ENCODE measurements at places on chromosomes 11 and 22. TPM values are rescaled to one million over a fixed set of nuclear protein-coding genes. Genes with fewer than 3 reads are reported as not detected.

DNA sequence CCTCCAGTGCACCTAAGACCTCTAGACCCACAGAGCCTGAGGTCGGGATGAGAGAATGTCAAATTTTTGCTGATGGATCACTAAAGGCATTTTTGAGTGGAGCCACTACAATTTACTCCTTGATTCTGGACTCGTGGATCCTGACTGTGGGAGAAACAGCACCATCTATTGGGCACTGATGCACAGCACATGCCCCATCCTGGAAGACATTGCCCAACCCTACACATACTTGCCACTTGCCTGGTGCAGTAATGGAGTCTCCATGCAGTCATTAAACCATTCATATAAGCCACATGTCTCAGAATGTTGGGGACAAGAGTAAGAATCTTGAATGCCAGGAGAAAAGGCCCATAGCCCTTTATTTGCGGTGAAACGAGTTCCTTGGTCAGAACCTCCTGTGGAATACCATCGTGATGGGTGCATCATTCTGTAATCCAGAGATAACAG lies 103.9 kb downstream of the GGTLC2 start:
- no peak for DNase-seq
- peaks cover 37% of the 10 kb centered on the region for H3K4me1 ChIP-seq
- H3K27me3 ChIP-seq, result no peaks in the 10 kb centered on the region
- no peaks in the 10 kb centered on the region for H3K36me3 ChIP-seq

The PRRG4 gene
- 4.9 TPM for total RNA-seq

The TMEM121B gene
- total RNA-seq, result 0.72 TPM

- H3K4me3 ChIP-seq, result no peak overlapping the region
- no peaks in the 10 kb centered on the region for H3K36me3 ChIP-seq
- DNase-seq, result no peak
- H3K4me1 ChIP-seq, result no peaks in the 10 kb centered on the region
These were observed 10.5 kb downstream of the SLC16A8 start for GRCh38 chr22:38073150-38074130.

DNA sequence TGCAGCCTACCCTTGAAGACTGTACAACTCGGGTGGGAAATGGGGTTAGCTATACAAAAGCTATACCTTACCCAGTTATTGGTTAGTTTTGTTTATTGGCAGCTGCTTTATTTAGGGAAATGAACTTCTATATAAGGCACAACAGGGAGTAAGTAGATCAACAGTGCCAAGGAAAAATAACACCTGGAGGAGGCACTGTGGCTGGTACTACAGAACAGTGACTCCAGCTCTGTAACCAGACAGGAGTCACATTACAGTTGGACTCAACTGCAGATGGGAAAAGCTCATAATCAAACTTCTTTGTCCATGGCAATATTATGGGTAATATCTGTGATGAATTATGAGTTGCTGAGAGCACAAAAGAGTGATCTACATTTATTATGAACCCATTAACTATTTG lies 14.0 kb downstream of the P4HA3 start:
- DNase-seq, result no peak
- no peak overlapping the region for H3K4me3 ChIP-seq
- H3K4me1 ChIP-seq, result no peaks in the 10 kb centered on the region
- no peaks in the 10 kb centered on the region for H3K27me3 ChIP-seq

DNA sequence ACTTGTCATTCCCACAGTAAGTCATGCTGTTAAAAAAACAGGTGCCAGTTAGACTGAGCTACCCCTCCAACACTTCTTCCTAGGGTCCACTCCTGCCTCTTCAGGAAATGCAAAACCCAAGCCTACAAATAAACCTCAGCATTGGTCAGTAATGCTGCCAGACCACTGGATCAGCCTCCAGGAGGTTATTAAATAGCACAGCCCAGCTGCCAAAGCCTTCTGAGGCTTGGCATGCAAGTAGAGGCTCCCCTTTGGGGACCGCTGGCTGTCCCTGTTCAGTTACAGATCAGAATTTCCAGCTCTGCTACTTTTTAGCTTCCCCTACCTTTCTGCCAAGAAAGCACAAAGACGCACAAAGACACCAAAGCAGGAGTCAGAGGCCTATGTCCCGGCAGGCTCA lies 33.3 kb downstream of the ABTB2 start:
- H3K4me3 ChIP-seq, result no peak overlapping the region
- H3K27ac ChIP-seq, result no peak overlapping the region
- H3K27me3 ChIP-seq, result no peaks in the 10 kb centered on the region
- H3K36me3 ChIP-seq, result no peaks in the 10 kb centered on the region
- H3K4me1 ChIP-seq, result no peaks in the 10 kb centered on the region

GRCh38 chr22:42892156-42892555 lies 35.1 kb upstream of the ARFGAP3 start:
- no peaks in the 10 kb centered on the region for H3K27me3 ChIP-seq
- H3K4me1 ChIP-seq, result peaks cover 97% of the 10 kb centered on the region
- DNase-seq, result no peak
- peaks cover 4% of the 10 kb centered on the region for H3K36me3 ChIP-seq
- no peak overlapping the region for H3K4me3 ChIP-seq
- peak overlapping the region; percentile 93 for H3K27ac ChIP-seq

DNA sequence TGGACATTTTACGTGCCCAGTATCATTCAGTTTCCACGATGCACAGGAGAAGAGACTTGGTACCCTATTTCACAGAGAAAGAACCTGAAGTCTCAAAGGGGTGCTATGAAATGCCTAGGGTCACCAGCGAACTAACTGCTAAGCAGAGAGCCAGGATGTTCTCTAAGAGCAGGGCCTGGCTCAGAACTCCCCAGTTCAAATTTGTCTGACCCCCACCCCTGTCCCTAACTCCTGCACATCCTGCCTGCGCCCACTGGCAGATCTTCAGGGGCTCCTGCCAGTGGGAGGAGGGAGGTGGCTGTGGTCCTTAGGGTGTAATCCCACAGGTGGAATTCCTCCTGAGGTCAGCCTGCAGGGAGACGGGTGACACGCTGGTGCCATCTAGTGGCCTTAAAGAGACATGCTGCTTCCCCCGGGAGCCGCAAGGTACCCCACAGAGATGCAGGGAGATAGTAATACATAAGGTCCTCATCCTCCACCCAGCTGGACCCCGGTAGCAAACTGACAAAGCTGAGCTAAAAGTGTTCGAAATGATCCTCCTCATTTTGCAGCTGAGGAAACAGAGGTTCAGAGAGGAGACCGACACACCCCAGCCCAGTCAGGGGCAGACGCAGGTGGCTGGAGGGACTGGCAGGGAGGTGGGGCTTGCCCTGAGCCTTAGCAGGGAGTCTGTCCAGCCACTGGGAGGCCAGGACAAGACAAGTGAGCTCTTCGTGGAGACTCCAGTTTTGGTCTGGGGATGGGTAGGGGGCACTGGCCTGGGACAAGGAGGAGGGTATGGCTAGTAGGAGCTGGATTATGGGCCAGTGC lies 34.1 kb downstream of the MB start:
- no peaks in the 10 kb centered on the region for H3K36me3 ChIP-seq
- H3K27me3 ChIP-seq, result no peaks in the 10 kb centered on the region
- H3K4me1 ChIP-seq, result peaks cover 5% of the 10 kb centered on the region
- no peak overlapping the region for H3K27ac ChIP-seq

- H3K4me1 ChIP-seq, result peaks cover 27% of the 10 kb centered on the region
- DNase-seq, result no peak
- peaks cover 99% of the 10 kb centered on the region for H3K27me3 ChIP-seq
- no peaks in the 10 kb centered on the region for H3K36me3 ChIP-seq
- H3K27ac ChIP-seq, result no peak within 1 kb of the TSS
These were observed at the start of gene SLC1A2 for GRCh38 chr11:35419184-35419829. SLC1A2 (minus strand) TSS chr11:35419558; CDS start chr11:35418966, 592 bp downstream.

GRCh38 chr11:10657308-10658271 lies 36.0 kb downstream of the IRAG1 start:
- peak overlapping the region; percentile 56 for H3K27ac ChIP-seq
- H3K4me3 ChIP-seq, result no peak overlapping the region
- H3K36me3 ChIP-seq, result no peaks in the 10 kb centered on the region
- H3K4me1 ChIP-seq, result peaks cover 42% of the 10 kb centered on the region
- H3K27me3 ChIP-seq, result no peaks in the 10 kb centered on the region
- no peak for DNase-seq

GRCh38 chr11:68749229-68750123 lies 1.8 kb downstream of the TESMIN start:
- no peak for DNase-seq
- no peaks in the 10 kb centered on the region for H3K27me3 ChIP-seq
- peaks cover 35% of the 10 kb centered on the region for H3K4me1 ChIP-seq
- H3K4me3 ChIP-seq, result no peak overlapping the region
- peak overlapping the region; percentile 82 for H3K27ac ChIP-seq

The OR6A2 gene
- total RNA-seq, result 0.85 TPM

DNA sequence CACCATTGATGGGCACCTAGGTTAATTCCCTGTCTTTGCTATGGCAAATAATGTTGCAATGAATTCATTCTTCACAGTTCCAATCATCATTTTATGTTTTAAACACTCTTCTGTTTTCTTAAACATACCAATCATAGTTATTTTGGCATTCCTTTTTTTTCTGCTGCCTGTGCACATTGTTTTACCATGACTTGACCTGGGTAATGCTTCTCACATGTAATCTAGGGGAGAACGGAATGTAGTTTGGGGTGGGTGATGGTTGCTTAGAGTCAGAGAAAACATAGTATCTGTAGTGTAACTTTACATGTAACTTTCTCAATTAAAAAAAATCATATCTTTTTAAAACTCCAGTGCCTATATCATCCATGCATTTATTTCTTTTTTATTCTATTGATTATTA lies 1945.3 kb upstream of the RAG2 start:
- DNase-seq, result no peak
- H3K36me3 ChIP-seq, result no peaks in the 10 kb centered on the region
- H3K4me1 ChIP-seq, result no peaks in the 10 kb centered on the region
- H3K4me3 ChIP-seq, result no peak overlapping the region
- no peak overlapping the region for H3K27ac ChIP-seq

The SLC35C1 gene
- total RNA-seq, result 9.6 TPM

- no peak overlapping the region for H3K4me3 ChIP-seq
- peaks cover 16% of the 10 kb centered on the region for H3K4me1 ChIP-seq
- peak overlapping the region; percentile 87 for H3K27ac ChIP-seq
- H3K27me3 ChIP-seq, result no peaks in the 10 kb centered on the region
These were observed 30.2 kb downstream of the C22orf31 start for GRCh38 chr22:29031227-29032011.

The CNTF gene
- total RNA-seq, result 2.0 TPM

The DCHS1 gene
- 39.9 TPM for total RNA-seq

DNA sequence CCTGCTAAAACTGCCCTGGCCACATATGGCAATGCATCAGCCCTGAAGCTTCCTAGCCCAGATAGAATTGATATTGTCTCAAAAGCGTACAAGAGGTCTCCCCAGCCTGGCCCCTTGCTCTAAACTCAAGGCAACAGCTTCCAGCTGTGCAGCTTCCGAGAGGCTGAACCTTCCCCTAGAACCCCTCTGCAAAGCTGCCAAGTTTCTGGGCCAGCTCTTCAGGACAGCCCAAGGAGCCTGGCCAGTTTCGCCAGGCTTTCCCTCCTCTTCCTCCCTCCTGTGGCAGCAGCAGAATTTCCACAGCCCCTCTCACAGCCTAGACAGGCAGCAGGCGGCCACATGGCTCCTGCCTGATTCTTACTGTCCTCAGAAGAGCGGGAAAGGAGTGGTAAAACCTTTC lies 34.5 kb downstream of the NUMA1 start:
- peaks cover 24% of the 10 kb centered on the region for H3K4me1 ChIP-seq
- no peak for DNase-seq
- no peaks in the 10 kb centered on the region for H3K36me3 ChIP-seq
- no peak overlapping the region for H3K4me3 ChIP-seq

- no peaks in the 10 kb centered on the region for H3K4me1 ChIP-seq
- H3K4me3 ChIP-seq, result no peak overlapping the region
- H3K27me3 ChIP-seq, result no peaks in the 10 kb centered on the region
These were observed 13.5 kb downstream of the KCNC1 start for GRCh38 chr11:17748044-17748443.

DNA sequence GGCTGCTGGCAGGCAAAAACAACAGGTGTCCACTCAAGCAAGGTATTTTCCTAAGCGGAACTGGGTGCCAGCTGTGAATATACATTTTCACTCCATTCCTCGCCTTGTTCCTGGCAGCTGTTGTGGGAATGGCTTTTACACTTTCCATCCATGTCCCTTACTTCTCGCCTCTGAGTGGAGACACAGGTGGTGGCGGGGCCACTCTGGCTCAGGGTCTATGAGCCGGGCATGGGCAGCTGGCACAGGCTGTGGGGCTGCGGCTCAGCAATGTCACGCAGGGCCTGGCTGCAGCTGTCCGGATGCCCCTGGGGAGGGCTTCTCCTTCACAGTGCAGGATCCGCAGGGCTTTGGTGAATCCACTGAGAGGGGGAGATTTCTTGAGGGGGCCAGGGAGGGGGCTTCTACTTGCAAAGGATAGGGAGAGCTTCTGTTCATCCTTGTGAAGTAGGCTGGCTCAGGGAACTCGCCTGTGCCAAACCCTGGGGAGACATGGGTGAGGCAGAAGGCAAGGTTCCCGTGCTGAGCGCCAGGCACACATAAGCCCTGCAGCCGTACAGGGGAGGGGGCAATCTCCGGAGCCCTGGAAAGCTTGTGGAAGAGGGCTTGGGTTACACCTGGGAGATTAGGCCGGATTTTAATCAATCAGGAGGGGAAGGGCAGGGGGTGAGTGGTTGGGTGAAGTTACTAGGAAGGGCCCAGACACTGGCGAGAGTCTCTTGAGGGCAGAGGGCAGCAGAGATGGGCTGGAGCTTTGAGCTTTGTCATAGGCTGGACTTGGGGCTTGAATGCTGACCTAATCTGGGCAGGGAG lies 45.7 kb downstream of the KCNQ1OT1 start:
- no peak overlapping the region for H3K27ac ChIP-seq
- DNase-seq, result peak; percentile 47
- no peak overlapping the region for H3K4me3 ChIP-seq
- H3K4me1 ChIP-seq, result no peaks in the 10 kb centered on the region

DNA sequence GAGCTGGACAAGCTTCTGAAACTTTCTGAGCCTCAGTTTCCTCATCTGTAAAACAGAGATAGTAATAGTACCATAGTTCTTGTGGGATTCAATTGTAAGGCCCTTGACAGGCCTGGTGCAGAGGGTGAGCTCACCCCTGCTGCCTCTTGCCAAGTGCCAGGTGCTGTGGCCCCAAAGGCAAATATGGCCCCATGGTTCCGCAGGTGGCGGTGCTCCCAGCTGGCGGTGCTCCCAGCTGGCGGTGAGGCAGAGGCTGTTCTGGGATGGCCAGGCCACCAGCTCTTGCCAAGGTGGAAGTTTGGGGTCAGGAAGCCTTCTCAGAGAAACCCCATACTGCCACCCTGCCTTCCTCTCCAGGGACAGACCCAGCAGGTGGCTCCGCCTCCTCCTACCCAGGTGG lies 8.8 kb downstream of the NPTXR start:
- DNase-seq, result no peak
- no peak overlapping the region for H3K4me3 ChIP-seq
- no peaks in the 10 kb centered on the region for H3K36me3 ChIP-seq
- H3K4me1 ChIP-seq, result no peaks in the 10 kb centered on the region
- no peaks in the 10 kb centered on the region for H3K27me3 ChIP-seq
- no peak overlapping the region for H3K27ac ChIP-seq

The TRIM29 gene
- 1.2 TPM for total RNA-seq
